ENCODE measurements at places on chromosomes 16 and 17.

DNA sequence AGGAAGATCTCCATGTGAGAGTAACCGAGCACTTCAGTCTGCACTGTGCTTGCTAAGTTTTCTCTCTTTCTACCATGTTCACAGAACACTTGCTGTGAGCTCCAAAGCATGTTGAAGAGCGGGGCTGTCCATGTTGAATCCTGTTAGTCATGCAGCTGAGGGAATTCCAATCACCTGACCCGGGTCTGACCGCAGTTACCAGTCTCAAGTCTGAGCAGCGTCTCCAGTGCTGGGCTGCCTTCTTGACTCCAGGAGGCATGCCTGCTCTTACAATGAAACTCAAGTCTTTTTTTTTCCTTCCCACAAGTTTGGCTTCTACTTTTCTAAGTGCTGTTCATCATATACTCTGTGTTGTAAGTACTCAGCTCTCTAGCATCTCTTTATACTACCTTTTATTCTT lies 44.3 kb downstream of the HOXB1 start:
- no peak for DNase-seq

GRCh38 chr17:82623707-82624106 lies 24.5 kb downstream of the WDR45B start:
- peak; percentile 69 for DNase-seq

DNA sequence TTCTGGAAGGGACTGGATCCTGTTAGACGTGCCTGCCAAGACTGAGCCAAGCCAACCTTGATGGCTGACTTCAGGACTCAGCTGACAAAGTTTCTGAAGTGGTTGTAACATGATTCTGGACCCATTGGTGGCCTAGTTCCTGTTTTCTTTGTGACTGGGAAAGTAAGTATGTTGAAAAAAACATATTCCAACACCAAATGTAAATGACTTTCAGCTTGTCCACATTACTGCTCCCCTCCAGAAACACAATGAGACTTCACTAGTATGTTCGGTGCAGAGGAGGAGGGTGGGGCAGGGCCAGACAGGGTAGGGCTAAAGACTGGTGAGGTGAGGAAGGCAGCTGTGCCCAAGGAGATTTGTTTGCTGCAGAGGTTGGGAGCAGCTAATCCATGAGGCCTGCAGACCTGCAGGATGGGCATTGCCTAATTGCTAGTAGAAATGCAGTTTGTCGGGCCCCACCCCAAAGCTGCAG lies 26.4 kb downstream of the NMT1 start:
- DNase-seq: no peak

DNA sequence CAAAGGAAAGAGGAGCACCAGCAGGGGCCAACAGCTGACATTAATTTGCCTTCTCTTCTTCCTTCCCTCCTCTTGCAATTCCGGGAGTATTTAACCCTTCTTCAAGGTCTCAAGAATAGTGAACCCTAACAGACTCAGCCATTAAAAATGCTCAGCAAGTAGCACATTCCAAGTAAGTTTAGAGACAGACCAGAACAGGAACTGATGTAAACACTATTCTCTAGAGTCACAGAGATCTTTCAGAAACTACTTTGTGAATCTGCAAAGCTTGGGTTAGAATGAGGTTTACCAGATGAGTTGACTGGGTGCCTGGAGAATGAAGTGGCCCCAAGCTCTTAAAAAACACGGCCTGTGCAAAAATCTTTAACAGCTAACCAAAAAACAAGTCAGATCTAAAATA lies 50.9 kb downstream of the TEX2 start:
- no peak for DNase-seq

DNA sequence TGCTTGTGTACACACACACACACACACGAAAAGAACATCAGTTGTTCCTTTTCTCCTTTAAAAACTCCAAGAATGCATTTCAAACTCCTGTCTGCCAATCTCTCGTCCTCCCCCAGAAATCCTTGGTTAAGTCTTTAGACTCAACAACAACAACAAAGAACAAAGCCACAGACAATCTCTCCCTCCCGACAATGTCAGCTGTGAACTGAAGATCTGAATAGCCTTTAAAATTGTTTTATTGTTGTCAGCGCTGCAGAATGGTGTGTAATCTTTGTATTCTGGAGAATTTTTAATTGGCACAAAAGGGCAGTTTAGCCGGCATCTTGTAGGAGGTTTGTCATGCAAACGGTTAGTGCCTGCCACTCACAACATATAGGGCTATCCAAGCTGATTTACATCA lies 219.5 kb downstream of the MSI2 start:
- DNase-seq: no peak
